ENCODE measurements at places on chromosomes 16 and 17.
A peak's percentile ranks its signal among the peaks of the same experiment; 100 is the strongest.

- no peak for DNase-seq
These were observed 38.3 kb downstream of the REXO5 start for GRCh38 chr16:20844588-20844987.

- DNase-seq = peak; percentile 31
These were observed 13.1 kb downstream of the ABCA9 start for GRCh38 chr17:69047368-69048263.

- DNase-seq = no peak
These were observed 47.1 kb upstream of the STH start for GRCh38 chr17:45951941-45952340.

- DNase-seq = no peak
These were observed 2.2 kb downstream of the SNN start for GRCh38 chr16:11670171-11671131.

DNA sequence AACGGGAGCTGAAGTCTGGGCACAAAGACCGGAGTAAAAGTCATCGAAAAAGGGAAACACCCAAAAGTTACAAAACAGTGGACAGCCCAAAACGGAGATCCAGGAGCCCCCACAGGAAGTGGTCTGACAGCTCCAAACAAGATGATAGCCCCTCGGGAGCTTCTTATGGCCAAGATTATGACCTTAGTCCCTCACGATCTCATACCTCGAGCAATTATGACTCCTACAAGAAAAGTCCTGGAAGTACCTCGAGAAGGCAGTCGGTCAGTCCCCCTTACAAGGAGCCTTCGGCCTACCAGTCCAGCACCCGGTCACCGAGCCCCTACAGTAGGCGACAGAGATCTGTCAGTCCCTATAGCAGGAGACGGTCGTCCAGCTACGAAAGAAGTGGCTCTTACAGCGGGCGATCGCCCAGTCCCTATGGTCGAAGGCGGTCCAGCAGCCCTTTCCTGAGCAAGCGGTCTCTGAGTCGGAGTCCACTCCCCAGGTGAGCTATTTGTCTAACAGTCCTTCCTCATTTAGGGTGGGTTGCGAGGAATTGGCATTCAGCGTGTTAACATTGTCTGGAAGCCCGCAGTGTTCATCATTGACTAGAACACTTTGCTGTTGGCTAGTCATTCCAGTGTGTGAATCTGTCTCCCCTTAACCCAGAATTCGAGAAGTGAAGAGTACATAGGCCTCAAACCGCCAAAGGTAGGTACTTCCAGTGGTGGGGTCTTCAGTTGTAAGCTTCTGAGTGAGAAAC lies 1.5 kb downstream of the CDK12 start:
- DNase-seq = no peak

GRCh38 chr17:36736201-36737156 lies 135.1 kb downstream of the MRM1 start:
- DNase-seq = no peak

- no peak for DNase-seq
These were observed 4.3 kb downstream of the KLHL36 start for GRCh38 chr16:84652566-84652965.

DNA sequence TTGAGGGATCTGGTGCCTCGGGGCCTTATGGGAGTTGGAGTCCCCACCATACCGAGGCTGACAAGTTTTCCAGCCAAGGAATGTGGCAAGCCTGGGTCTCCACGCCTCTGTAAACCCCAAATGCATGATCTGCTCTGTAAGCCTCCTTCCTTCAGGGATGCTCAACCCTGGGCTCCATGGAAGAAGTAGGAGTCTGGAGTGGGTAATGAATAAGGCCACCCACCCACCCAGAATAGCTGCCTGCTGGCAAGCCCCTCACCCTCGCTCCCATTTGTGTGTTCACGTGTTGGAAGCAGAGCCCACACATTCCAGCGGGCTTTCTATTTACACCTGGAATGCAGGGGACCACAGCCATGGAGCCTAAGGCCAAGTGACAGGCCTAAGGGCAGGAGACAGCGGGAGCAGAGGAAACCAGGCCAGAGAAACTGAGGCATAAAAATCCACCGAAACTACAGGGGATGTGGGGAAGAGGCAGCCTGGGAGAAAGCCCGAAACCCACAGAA lies 4.4 kb downstream of the DLG4 start:
- no peak for DNase-seq

Data from fibroblast of skin of right quadriceps (primary cell).